ENCODE measurements at places on chromosomes 16 and 17. TPM values are rescaled to one million over a fixed set of nuclear protein-coding genes. Genes with fewer than 3 reads are reported as not detected.

Gene TM4SF5
- total RNA-seq: not detected

Gene TP53I13
- total RNA-seq: 30.8 TPM

Gene ZNF624
- 3.4 TPM for total RNA-seq

Gene KRT20
- not detected for total RNA-seq

Gene RBFOX1
- not detected for total RNA-seq

Gene TNFSF13
- 0.81 TPM for total RNA-seq

Gene SLC7A6OS
- 13.6 TPM for total RNA-seq

Gene OR3A3
- not detected for total RNA-seq

Gene IKZF3
- total RNA-seq: not detected

Gene PIGL
- 7.3 TPM for total RNA-seq

Gene ELMO3
- 1.3 TPM for total RNA-seq

Gene CMTM2
- not detected for total RNA-seq

Gene ITGB3
- total RNA-seq: 44.5 TPM

Gene TMEM106A
- 4.0 TPM for total RNA-seq

Gene CLEC19A
- total RNA-seq: not detected

Gene ADAM11
- total RNA-seq: 0.13 TPM

Gene CRHR1
- total RNA-seq: not detected

Gene PSMD12
- 16.8 TPM for total RNA-seq

Gene PAM16
- 18.5 TPM for total RNA-seq

Gene OTOA
- 0.06 TPM for total RNA-seq

Gene SCO1
- 18.5 TPM for total RNA-seq

Gene SOX8
- total RNA-seq: 0.16 TPM

Gene NUP85
- 41.9 TPM for total RNA-seq

Gene POLG2
- total RNA-seq: 6.6 TPM

Gene NGFR
- total RNA-seq: not detected

Gene NUPR1
- 5.7 TPM for total RNA-seq

Gene ADAD2
- total RNA-seq: 0.44 TPM

Gene SPATA22
- total RNA-seq: not detected

Gene SLC52A1
- total RNA-seq: under 0.01 TPM

Gene SEZ6L2
- total RNA-seq: 5.9 TPM

Gene ICAM2
- 432 TPM for total RNA-seq

Gene AANAT
- total RNA-seq: not detected

Gene ATMIN
- 16.7 TPM for total RNA-seq

Gene ARSG
- total RNA-seq: 0.97 TPM

Gene BHLHA9
- total RNA-seq: not detected

Gene PDPK1
- 16.5 TPM for total RNA-seq

Gene FAM20A
- total RNA-seq: not detected

Gene CCDC200
- total RNA-seq: not detected

Gene ASGR1
- 15.1 TPM for total RNA-seq

Gene GDPD1
- total RNA-seq: 3.1 TPM

Gene SCARF1
- total RNA-seq: 99.5 TPM

Gene DRC3
- 0.49 TPM for total RNA-seq

Gene PPP1R1B
- not detected for total RNA-seq

Gene HSPB9
- not detected for total RNA-seq

Gene GP1BA
- not detected for total RNA-seq

Gene TMEM114
- total RNA-seq: not detected

Gene TAT
- total RNA-seq: not detected

Gene HOXB7
- total RNA-seq: 6.9 TPM

Gene ALOX15B
- total RNA-seq: not detected

Gene ABI3
- total RNA-seq: 7.3 TPM

Gene KRT28
- not detected for total RNA-seq

Gene AGRP
- total RNA-seq: not detected

Gene CLEC3A
- total RNA-seq: not detected

Gene PARN
- total RNA-seq: 13.8 TPM
